HFFc6 (cell line): ENCODE measurements at places on chromosomes 6 and 20. TPM values are rescaled to one million over a fixed set of nuclear protein-coding genes. Genes with fewer than 3 reads are reported as not detected.

The GABRR2 gene
- 0.23 TPM in 1 of 2 replicates, not detected in the other for total RNA-seq

The WFDC12 gene
- not detected in 3 replicates for total RNA-seq

- DNase-seq, result no peak
Measured at GRCh38 chr6:16239798-16240123, 1.4 kb downstream of the GMPR start.

- no peak for DNase-seq
Measured at GRCh38 chr6:29909985-29910384, 32.3 kb upstream of the HLA-A start.

DNA sequence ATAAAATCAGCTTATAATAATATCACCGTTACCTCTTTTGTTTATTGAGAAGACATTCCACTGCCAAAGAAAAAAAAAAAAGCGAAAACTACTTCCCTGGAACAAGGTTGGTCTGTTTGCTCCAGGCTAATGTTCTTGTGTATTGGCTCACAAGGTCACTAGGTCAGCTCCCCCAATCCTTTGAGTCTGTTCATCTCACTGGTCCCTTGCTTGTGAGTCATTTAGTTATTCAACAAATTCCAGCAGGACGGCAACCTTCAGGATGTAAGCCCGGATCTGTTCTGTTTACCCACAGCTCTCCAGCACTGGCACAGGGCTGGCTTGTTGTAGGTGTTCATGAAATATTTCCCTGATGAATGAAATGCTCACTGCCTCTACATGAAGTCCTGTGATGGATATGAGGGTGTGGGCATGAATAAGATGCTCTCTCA is 3.3 kb downstream of the ARHGAP40 start:
- DNase-seq, result peak; percentile 67
